ENCODE measurements at places on chromosomes 5 and 9.

GRCh38 chr9:87294126-87294525 lies 203.5 kb upstream of the DAPK1 start:
- DNase-seq: no peak

DNA sequence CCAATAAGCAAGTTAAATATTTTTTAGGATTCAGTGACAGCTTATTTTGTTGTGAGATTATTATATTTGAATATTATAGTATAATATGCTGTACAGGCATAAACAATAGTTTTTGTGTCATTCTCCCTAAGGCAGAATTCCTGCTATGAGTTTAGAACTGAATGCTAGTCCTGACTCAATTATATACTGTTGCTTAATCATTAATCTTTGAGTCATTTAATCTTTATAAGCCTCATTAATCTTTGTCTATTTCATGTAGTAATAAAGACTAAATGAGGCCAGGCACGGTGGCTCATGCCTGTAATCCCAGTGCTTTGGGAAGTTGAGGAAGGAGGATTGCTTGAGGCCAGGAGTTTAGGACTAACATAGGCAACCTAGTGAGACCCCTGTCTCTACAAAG lies 3.6 kb upstream of the DCP2 start:
- DNase-seq: no peak

DNA sequence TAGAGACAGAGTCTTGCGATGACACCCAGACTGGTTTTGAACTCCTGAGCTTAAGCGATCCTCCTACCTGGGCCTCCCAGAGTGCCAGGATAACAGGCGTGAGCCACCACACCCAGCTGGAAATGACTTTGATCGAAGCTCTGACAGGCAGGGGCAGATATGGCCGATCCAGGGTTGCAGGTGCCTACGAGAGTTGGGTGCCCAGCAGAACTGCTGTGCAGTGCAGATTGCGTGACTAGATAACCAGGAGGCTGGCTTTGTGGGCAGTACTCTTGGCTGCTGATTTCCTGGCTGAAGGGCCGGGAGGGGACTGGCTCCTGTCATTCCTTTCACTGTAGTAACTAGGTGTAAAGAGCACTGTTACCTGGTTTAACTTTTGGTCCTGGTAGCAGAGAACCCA lies 11.8 kb downstream of the TBC1D13 start:
- no peak for DNase-seq

- DNase-seq: no peak
Observed at GRCh38 chr9:95780751-95781150, 94.7 kb upstream of the ERCC6L2 start.

DNA sequence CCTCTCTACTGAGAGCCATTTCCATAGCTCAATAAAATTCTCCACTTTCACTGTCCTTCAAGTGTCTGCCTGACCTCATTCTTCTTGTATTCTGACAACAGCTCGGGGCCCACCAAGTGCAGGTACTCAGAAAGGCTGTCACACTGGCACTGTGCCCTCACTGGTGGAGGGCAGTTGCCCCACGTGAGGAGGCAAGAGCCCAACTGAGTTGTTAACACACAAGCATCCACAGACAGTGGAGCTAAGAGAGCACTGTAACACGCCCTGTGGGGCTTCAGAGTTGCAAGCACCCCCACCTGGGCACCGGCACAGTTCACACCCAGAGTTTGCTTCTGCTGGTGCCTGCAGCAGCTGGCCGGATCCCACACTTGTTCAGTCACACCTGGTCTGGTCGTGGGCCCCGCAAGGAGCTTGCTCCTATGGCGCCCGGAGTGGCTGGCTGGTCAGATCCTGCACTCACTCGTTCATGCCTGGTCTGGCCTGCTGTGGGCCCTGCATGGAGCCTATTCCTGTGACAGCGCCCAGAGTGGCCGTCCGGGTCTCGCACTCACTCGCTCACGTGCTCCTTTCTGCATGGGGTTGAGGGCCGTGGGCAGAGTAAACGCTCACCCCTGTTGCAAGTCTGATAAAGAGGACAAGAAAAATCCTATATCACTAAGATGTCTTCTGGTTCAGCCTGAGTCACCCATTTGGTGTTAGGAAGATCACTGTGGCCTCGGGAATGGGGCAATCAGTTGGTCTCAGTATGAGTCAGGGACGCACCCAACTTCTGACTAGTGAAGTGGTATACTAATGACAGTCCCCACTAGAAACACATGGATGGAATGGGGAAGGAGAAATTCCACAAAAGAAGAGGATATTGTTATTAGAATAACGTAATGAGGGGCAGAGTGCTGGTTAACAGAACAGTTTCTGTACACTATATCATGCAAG lies 87.0 kb upstream of the CCNH start:
- no peak for DNase-seq

GRCh38 chr5:41708604-41708940 lies 161.7 kb downstream of the OXCT1 start:
- no peak for DNase-seq

DNA sequence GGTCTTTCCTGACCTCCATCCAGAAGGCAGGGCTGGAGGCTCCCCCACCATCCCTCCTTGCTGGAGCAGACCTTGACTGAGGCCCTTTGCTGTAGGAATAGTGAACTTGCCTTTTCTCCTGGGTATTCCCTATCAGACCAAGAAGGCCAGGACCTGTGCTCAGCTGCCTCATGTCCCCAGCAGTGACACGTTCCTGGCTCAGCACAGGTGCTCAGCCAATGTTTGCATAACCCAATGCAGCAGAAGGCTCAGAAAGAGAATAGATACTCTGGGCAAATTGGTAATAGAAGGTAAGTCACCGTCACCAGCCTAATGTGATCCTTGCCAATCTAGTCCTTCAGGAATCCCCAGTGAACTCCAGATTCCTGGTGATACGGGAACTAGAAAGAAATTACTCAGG lies 96.4 kb downstream of the ACTL7B start:
- DNase-seq: no peak

DNA sequence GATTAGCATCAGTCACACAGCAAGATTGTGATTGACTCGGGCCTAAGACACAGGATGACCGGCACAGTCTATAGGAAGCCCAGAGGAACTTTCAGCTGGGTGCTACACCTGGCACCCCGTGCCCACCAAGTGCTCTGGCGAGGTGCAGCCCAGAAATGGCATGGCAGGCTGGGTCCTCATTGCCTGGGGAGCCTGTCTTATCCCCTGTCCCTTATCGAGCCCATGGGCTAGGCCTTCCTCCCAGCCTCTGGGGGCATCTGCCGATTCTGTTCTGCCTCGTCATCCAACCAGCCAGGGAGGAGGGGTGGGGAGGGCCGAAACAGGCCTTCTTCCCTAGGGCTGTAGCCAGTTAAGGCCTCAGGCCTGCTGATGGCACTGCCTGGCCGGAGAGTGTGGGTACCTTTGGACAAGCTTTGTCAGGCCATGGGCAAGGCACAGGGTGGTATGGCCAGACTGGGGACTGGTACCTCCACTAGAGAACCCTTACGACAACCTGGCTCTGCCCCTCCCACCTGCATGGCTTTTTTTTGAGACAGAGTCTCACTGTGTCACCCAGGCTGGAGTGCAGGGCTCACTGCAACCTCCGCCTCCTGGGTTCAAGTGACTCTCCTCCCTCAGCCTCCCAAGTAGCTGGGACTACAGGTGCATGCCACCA lies 1.6 kb downstream of the GRK6 start:
- no peak for DNase-seq

- DNase-seq: no peak
Observed at GRCh38 chr9:105119156-105119555, 125.3 kb upstream of the SLC44A1 start.

DNA sequence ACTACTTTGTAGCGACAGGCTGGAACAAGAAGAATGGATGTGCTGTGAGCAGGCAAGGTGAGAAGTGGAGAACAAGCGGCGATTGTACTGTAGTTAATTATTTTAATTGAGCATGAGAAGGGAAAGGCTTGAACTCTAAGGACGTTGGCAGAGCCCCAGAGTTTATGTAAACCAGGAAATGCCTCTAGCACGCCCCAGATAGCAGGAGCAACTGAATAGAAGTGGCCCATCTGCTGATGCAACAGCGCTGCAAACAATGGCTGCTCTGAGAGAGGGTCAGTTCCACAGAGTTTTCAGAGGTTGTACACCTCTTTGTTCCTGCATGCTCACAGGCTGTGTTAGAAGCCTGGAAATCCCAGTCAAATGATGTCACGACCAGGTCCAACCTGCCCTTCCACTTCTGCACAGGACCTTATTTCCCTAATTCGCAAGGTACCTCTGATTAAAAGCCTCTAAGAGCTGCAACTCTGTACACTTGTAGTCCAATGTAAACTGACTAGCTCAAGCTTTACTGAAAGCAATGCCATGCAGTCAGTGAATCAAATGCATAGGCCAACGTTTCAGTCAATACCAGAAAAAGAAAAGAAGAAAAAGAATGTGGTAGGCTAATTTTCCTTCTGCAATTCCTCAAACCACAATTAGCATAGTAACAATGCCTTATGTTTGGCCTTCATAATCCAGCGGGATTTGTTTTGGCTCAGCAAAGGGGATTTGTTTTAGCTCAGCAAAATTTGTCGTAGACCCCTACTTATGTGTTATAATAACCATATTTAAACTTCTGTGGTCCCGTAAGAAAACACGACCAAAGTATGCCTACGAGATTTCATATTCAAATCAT lies 119.6 kb upstream of the RETREG1 start:
- no peak for DNase-seq

GRCh38 chr9:111237447-111237846 lies 92.6 kb downstream of the OR2K2 start:
- no peak for DNase-seq

- no peak for DNase-seq
Observed at GRCh38 chr9:75997206-75997605, 106.7 kb downstream of the PCSK5 start.

- no peak for DNase-seq
Observed at GRCh38 chr5:1429496-1429895, 15.7 kb downstream of the SLC6A3 start.

DNA sequence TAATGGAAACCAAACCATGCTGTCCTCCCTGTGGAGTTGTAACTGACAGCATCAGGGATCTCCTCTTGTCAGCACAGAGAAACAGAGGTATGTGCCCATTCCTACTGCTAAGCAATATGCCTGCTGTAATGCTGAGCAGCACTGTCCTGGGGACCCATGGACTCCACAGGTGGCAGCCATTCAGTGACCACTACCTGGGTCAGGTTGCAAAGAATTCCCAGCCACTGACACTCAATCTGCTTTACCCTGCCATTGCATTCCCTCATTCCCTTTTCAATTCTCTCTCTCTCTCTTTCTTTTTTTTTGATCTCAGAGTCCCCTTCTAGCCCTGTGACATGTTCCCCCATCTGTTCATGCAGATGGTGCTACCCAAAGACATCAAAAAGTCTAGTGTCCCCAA lies 104.1 kb downstream of the GABRB2 start:
- DNase-seq: no peak

GRCh38 chr5:174724484-174725260 lies at the start of gene MSX2:
TSS of gene MSX2 (plus strand) at chr5:174724582. CDS start at chr5:174724660, 78 bp downstream.
- DNase-seq: no peak

DNA sequence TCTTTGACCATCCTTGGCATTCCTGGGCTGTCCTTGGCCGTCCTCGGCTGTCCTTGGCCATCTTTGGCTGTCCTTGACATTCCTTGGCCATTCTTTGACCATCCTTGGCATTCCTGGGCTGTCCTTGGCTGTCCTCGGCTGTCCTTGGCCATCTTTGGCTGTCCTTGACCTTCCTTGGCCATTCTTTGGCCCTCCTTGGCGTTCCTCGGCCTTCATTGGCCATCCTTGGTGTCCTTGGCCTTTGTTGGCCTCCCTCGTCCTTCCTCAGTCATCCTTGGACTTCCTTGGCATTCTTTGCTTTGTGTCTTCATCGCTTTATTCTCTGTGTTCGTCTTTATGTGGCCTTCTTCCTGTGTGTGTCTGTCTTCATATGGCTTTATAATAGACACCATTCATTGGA lies 20.7 kb downstream of the NDUFS6 start:
- no peak for DNase-seq

DNA sequence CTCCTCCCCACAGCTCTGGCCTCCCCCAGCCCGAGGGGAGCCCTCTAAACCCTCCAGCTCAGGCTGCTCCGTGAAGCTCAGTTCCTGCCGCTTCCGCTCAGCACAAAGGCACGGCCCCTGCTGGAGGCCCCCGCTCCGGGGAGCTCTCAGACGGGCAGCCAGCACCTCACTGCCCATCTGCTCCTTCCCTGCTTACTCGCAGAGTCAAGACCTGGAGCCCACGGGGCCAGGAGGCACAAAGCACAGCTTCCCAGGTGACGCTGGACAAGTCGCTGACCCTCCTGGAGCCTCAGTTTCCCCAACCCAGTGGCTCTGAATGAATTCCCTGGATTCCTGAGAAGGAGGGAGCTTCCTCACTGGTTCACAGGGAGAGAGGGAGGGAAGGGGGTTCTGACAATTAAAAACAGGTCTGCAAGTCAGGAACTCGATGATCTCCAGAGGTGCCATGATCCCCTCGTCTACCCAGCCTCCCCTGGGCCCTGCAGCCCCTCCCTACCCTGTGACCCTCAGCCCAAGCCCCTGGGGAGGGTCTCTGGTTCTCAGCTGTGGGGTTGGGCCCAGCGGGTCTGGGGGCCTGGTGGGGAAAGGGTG lies 36.2 kb downstream of the VAV2 start:
- peak; percentile 18 for DNase-seq

DNA sequence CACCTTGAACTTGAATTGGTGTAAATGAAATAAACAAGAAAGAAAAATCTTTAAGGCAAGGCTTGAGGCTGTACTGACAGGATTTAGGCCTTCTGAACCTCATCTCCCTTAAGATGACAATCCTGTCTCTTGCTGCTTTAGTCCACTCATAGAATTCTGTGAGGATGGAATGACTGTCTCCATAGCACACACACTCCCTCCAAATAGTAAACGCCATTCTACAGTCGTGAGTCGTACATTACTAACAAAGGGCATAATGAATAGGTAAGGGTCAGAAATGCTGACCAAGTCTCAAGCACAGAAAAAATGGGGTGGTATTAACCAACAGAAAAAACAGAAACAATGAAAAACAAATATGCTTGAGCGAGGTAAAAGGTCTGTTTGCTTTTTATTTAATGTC lies 71.8 kb upstream of the SIMC1 start:
- DNase-seq: no peak

DNA sequence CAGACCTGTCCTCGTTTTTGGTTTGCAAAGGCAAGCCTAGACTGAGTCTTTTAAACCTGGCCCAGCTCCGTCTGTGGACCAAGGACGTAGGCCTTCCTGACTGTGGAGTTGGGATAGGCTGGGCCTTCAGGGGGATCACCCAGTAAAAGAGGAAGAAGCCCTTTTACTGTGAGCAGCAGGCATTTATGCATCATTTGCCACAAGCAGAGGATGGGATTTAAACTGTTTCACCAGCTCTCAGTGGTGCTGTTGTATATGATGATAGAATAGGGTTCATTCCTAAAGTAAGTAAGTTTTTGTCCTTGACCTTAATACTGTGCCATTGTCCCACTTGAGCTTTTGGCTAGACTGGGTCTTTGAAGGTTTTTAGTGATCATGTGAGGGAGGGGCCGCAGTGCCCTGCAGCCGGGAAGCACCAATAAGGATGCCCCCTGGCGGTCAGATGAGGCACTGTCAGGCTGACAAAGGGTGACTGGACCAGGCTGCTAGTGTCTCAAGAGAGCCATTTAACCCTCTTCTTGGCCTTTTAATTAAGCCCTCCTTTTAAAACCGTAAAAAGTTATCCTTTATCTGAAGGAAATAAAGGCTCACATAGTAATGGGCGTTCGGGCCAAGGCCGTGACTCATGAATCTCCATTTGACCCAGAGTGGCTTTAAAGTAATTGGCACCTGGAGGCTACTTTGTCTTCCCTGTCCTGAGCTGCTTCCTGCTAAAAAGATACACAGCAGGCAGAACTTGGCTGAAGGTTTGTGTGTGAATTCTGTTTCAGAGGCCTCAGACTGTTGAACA lies 74.0 kb downstream of the UBAP1 start:
- DNase-seq: peak; percentile 62

All from CD4-positive, alpha-beta T cell treated with Interleukin-6 at 100 ng/mL for 8 hours (primary cell).